ENCODE measurements at places on chromosomes 1 and 21.

- DNase-seq, result no peak
These were observed 47.7 kb downstream of the ST6GALNAC3 start for GRCh38 chr1:76122271-76122670.

- no peak for DNase-seq
These were observed 88.5 kb upstream of the AJAP1 start for GRCh38 chr1:4565801-4566449.

- no peak for DNase-seq
These were observed 1401.7 kb downstream of the NCAM2 start for GRCh38 chr21:22399681-22400514.

DNA sequence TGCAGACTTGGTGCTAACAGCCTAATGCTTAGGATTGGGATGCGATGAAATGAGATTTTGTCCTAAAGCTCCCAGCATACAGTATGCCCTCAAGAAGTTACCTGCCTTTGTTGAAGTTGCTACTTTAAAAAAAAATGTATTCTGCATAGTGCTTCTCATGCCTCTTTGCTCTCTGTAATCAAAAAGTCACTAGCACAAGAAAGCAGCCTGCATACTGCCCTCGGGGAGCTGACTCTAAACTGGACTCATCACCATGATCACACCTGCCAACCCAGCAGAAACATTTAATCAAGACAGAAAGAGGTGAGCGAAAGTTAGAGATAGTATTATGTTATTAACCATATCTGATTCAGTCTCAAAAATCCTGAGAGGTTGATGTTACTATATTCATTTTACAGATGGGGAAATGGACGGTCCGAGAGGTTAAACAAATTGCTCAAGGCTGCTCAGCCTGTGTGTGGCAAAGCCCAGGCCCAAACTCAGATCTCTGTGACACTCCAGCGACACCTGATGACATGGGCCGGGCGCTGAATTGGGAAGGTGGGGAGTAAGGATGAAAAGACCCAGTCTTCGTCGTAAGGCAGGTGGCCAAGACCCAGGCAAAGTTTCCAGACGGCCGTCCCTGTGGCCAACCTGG lies 1.1 kb downstream of the BATF3 start:
- DNase-seq, result no peak

- DNase-seq, result no peak
These were observed 16.3 kb upstream of the OLFML2B start for GRCh38 chr1:162040001-162040400.

- no peak for DNase-seq
These were observed 21.2 kb downstream of the RCSD1 start for GRCh38 chr1:167651161-167651693.

- DNase-seq, result no peak
These were observed 2.4 kb upstream of the NAV1 start for GRCh38 chr1:201536558-201536957.

GRCh38 chr1:10979483-10979920 lies 33.0 kb upstream of the TARDBP start:
- DNase-seq, result no peak

- DNase-seq, result peak; percentile 82
These were observed 56.8 kb downstream of the ZBTB17 start for GRCh38 chr1:15918962-15919715.

GRCh38 chr1:48715921-48716320 lies 60.8 kb downstream of the BEND5 start:
- no peak for DNase-seq

DNA sequence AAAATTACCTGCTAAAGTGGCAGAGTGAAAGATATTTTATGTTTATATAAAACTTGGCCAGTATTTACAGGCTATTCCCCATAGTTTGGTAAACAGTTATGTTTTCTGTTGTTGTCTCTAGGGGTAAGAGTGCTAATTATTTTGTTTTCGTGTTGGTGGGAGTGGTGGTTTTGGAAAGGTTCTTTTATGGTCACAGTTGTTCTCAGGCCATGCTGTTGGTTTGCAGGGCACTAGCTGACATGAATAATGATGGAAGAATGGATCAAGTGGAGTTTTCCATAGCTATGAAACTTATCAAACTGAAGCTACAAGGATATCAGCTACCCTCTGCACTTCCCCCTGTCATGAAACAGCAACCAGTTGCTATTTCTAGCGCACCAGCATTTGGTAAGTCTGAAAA lies 92.5 kb downstream of the ITSN1 start:
- DNase-seq, result no peak

DNA sequence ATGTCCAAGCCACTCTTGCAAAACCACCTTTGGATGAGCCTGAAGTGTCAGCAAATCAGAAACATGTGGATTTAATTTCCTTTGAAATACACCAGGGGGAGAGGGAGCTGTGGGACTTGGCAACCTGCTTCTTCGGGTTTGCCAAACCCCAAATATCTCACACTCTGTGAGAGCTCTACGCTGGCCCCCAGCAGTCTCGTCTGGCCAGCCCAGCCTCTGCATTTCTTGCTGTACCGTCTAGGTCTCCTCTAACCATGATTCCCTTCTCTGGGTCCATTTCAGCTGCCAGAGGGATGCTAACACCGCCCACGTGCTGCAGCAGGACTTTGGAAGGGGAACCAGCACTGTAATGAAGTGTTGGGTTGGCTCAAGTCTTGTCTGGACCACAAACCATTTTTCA lies 114.6 kb downstream of the MRPS6 start:
- no peak for DNase-seq

DNA sequence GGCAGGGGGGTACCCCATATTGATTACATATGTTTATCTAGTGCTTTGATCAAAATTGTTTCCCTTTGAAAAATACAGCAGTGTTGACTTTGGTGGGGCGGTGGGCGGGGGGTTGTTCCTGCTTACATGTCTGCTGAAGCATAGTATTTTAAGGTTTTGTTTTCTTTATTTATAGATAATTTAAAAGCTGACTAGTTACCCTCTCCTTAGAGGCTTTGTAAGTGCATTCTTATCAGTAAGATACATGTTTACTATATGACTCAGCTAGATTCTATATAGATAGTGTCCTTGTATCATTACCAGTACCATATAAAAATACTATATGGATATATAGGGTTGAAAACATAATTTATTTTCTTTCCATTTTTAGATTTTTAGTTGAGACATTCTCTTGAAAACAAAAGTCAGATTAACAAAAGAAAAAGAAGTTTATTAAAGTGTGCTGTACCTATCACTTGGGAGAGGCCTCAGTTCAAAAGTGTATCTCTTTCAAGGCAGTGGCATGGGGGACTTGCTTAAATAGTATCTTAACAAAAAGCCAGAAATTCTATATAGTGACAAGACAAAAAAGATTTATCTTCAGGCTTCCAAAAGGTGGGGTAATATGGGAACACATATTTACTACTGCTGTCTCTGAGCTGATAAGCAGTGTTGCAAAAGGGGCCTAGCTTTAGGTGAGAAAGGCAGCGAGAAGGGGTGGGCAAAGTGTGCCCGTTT lies 79.0 kb downstream of the HS2ST1 start:
- no peak for DNase-seq

DNA sequence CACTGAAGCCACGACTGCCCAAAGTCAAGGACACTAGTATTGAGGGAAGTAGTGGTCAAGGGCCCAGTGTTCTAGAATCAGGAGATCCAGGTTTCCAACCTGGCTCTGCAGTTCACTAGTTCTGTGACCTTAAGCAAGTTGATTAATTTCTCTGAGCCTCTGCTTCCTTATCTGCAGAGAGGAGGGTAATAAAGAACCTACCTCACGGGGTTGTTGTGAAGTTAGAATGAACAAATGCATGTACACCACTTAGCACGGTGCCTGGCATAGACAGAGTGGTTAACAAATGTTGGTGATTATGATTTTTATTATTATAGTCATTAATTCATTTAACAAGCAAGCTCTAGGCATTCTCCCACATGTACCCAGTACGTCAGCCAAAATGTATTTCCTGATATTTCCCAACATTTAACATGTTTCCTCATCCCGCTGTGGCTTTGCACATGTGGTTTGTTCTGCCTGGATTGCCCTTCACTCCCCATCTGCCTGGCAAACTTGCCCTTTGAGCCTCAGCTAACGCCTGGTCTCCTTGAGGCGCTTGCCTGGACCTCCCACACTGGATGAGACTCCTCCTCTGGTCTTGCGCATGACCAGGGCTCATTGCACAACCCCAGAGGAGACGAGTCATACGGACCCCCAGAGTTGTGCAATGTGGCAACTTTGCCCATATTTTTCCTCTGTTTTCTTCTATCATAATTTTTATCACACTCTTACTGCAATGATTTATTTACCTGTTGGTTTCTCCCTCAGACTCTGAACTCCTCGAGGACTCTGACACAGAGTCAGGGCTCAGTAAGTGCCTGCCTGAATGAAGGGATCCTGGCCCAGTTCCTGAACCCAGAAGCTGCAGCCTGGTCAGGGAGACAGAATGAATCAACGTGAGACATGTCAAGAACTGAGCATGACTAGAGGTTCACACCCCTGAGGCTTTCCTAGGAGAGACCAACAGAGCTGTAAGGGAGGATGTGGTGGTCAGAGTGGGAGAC lies 20.7 kb upstream of the MFSD2A start:
- DNase-seq, result no peak

- no peak for DNase-seq
These were observed 18.9 kb downstream of the LHX4 start for GRCh38 chr1:180248731-180249681.

- DNase-seq, result no peak
These were observed 284.5 kb upstream of the PLXNA2 start for GRCh38 chr1:208528578-208529240.

- no peak for DNase-seq
These were observed 48.2 kb upstream of the BTG3 start for GRCh38 chr21:17660862-17661261.
